Right ventricle myocardium inferior (tissue), 1 donor: ENCODE measurements at places on chromosomes 4 and X. TPM values are rescaled to one million over a fixed set of nuclear protein-coding genes. Genes with fewer than 3 reads are reported as not detected.

GRCh38 chrX:17839269-17839668, 21.8 kb downstream of the RAI2 start:
- DNase-seq = no peak

DNA sequence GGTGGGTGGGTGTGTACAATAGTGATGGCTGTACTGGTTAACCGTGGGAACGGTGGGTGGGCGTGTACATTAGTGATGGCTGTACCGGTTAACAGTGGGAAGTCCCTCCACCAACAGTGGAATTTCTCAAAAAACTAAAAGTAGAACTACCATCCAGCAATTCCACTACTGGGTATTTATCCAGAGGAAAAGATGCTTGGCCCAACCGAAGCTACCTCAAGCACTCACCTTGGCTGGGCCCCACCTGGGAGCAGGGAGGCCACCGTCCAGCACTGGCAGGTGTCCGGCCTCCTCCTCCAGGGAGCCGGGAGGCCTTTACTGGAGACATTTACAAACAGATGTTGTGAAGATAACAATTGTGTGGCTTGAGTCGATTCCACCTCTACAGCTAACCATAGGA, 6.0 kb upstream of the MAEA start:
- DNase-seq = no peak

GRCh38 chr4:152620218-152620617, 59.6 kb downstream of the TMEM154 start:
- DNase-seq = no peak

GRCh38 chr4:74189331-74190043, 31.6 kb downstream of the MTHFD2L start:
- no peak for DNase-seq

DNA sequence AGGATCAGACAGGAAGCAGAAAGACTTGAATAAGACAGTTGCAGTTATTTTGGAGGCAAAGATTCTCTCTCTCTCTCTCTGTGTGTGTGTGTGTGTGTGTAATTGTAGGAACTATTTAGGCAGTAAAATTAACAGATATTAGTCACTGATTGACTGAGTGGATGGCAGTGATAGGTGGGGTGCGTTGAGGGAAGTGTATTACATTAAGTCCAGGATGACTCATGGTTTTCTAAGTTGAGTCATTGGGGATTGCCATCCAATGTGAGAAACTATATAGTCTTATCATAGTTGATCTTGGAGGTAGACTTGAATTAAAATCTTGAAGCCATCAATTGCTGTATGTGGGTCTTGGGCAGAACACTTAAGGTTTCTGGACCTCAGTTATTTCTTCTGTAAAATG, 75.4 kb downstream of the AR start:
- no peak for DNase-seq

DNA sequence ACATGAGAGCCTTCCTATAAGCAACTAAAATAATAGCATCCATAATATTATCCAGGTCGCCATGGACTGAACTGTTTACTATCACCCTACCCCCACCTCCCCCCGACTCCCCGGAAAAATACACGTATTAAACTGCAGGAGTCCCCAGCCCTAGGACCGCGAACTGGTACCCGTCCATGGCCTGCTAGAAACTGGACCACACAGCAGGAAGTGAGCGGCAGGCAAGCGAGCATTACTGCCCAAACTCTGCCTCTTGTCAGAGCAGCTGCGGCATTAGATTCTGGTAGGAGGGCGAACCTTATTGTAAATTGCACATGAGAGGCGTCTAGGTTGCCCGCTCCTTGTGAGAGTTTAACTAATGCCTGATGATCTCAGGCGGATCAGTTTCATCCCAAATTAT, 405.8 kb upstream of the ADGRL3 start:
- peak; percentile 37 for DNase-seq

The GAGE2A gene
- not detected for total RNA-seq

DNA sequence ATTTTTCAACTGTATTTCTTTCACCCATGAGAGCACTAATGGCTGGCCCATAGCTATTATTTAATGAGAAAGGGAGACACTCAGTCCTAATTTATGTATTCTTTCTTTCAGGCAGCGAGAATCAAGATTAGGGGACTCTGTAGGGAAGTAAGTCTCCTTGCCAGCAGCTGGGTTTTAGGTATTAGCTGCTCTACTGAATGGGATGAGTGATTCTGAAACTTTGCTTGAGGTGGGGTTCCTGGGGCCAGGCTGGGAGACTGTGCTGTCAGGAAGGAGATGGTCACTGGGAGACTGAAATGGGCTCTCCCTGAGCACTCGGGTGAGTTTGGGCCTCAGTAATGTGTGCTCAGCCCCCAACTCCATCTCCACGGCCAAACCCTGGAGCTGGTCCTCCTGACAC, 78.7 kb downstream of the LNX1 start:
- DNase-seq = no peak

The CXCL10 gene
- total RNA-seq = not detected

- DNase-seq = no peak
Measured at GRCh38 chr4:99043346-99043745, 45.2 kb downstream of the ADH5 start.

GRCh38 chrX:130098210-130098552, 12.1 kb downstream of the ELF4 start:
- DNase-seq = no peak

The SLC7A11 gene
- total RNA-seq = 0.46 TPM

- no peak for DNase-seq
Measured at GRCh38 chr4:121594796-121595526, 101.8 kb downstream of the ANXA5 start.

DNA sequence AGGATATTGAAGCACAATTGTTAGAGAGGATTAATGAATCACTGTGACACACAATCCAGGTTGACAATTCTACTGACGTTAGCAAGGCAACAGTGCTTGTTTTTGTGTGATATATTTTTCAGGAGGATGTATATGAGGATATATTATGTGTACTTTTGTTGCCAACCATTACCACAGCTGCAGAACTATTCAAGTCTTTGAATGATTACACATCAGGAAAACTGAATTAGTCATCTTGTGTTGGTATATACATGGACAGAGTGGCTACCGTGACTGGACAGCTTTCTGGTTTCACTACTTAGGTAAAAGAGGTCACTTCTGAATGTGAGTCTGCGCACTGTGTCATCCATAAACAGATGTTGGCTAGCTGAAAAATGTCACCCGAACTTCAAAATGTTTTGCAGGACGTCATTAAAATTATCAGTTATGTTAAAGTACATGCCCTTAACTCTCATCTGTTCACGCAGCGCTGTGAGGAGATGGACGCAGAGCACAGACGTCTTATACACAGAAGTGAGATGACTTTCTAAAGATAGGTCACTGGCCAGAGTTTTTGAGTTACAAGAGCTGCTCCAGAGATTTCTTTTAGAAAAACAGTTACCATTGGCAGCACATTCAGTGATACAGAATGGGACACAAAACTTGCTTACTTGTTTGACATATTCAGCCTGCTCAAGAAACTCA, 69.0 kb downstream of the MRPL1 start:
- no peak for DNase-seq

The PLP1 gene
- 11.4 TPM for total RNA-seq

DNA sequence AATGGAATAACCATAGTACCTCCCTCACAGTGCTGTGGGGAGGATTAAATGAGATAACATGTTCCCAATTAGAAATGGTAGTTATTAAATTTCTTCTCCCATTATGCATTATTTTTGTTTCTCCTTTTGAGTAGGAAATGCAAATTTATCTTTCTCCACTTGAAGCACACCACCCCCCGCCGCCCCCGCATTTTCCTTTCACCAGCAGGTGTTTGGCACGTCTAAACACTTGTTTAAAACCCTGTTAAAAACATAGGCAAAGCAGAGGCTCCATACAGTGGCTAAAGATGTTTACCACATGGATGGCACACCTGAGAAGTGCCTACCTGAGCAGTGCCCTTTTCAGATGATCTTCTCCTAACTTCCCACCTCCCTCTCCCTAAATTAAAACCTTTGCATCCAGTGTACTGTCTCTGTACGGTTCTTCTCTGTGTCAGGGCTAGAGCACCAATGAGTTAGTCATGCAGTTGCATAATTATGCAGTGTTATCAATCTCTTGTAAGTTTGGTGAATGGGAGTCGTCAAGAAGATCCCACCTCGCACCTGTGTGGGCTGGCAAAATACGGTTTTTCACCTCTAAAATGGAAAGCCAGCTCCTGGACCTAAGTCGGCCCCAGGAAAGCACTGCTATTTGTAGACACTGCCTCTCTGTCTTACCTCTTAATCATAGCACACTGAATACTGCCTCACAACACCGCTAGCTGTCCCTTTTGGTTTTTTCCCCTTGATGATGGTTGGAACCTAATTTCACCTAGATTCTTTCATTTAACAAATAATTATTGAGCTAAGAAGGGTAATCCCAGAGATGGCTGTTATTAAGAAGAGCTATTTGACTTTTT, 122.0 kb downstream of the CT47B1 start:
- no peak for DNase-seq

GRCh38 chr4:31417040-31417439, 696.9 kb downstream of the PCDH7 start:
- DNase-seq = no peak

DNA sequence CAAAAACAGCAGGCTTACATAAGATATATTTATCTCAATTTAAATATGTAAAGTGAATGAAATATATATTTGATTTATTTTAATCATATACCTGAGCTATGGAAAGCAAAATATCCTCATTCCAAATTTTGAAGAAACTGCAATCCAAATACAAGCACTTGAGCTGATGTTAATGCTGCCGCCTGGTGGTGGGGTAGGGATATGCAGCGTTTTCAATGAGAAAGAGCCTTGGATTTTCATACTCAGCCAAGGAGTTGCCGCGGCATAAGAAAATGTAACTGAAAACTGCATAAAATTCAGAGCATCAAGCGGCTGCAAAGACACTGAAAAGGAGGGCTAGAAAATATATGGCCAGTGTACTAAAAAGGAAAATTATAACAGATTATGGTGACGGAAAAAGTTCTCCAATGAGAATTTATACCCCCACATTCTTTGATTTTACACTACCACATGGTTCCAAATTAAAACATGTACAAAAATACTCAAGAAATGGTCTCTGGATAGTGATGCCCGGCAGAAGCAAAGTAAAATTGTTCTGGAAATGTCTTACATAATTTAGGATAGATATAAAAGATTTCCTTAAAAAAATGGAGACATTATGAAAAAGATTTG, 660.3 kb upstream of the PITX2 start:
- no peak for DNase-seq

DNA sequence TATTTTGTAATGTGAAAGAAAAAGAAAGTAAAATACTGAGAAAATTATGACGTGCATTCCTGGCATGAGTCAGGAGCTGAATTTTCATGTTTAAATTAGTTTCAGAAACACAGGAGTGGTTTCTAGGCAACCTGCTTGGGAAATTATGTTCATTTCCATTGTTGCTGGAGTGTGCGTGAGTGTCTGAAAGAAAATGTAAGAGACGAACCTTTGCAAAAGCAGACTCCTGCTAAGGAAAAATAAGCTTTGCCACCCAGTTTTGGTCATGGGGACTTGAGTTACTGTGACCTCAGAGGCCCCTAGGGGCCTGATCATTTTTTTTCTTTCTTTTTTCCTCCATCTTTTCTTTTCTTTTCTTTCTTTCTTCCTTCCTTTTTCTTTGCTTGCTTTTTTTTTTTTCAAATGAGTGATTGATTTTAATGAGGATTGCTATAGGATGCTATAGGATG, 18.8 kb upstream of the CHRNA9 start:
- no peak for DNase-seq

The ZCCHC18 gene
- 0.22 TPM for total RNA-seq

DNA sequence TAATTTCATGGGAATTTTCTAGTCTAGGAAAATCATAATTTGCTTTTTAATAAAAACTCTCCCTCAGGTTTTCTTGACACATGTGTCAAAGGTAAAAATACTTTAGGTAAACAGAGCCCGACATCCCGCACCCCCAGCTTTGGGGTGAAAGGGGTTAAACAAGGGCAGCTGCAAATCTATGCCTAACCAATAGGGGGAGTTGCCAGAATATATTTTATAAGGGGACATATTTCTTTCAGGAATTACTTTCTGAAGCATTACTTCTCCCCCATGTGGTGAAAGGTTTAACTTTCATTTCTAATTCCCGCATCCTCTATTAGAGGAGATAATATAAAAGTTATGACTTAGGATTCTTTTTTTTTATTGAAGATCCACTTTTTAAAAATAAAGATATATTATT, 53.9 kb upstream of the HEPH start:
- no peak for DNase-seq

- DNase-seq = peak; percentile 80
Measured at GRCh38 chrX:9464435-9465371, at the start of gene TBL1X. TBL1X (plus strand) TSS chrX:9465058; CDS start chrX:9653587, 188,529 bp downstream.

DNA sequence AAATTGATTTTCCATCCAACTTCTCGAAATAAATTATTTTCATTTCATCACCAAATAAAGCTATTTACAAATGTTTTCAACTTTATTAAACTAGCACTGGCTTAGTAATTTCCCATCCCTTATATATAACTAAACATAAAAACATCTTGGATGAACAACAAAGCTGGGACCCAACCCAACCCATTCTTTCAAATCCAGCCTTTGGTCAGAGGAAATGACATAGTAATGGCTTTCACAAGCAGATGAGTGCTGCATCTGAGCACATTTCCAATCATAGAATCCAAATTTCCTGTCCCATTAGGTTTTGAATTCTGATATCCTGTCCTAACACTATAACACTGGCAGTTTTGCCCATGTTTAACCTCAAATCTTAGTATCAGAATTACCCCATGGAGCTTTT, 7.9 kb upstream of the EMCN start:
- no peak for DNase-seq

The HMX1 gene
- not detected for total RNA-seq

GRCh38 chr4:165222651-165222994, 15.3 kb downstream of the KLHL2 start:
- no peak for DNase-seq

The MGARP gene
- total RNA-seq = 0.27 TPM

GRCh38 chr4:8236106-8236919, 33.2 kb upstream of the HTRA3 start:
- DNase-seq = peak; percentile 51

- no peak for DNase-seq
Measured at GRCh38 chr4:138035781-138036258, 206.3 kb downstream of the SLC7A11 start.

- DNase-seq = peak; percentile 45
Measured at GRCh38 chr4:8851321-8852117, 20.1 kb downstream of the HMX1 start.

- no peak for DNase-seq
Measured at GRCh38 chr4:153919667-153920066, 130.8 kb upstream of the SFRP2 start.

The GPR82 gene
- 0.22 TPM for total RNA-seq

- DNase-seq = no peak
Measured at GRCh38 chr4:126742048-126742447, 890.7 kb upstream of the INTU start.
